ENCODE measurements at places on chromosomes 5 and 9.
A peak's percentile ranks its signal among the peaks of the same experiment; 100 is the strongest.

GRCh38 chr5:158658446-158659230 is 441.1 kb downstream of the EBF1 start:
- DNase-seq: no peak

GRCh38 chr5:81401266-81401665 is 7.3 kb upstream of the ACOT12 start:
- no peak for DNase-seq

DNA sequence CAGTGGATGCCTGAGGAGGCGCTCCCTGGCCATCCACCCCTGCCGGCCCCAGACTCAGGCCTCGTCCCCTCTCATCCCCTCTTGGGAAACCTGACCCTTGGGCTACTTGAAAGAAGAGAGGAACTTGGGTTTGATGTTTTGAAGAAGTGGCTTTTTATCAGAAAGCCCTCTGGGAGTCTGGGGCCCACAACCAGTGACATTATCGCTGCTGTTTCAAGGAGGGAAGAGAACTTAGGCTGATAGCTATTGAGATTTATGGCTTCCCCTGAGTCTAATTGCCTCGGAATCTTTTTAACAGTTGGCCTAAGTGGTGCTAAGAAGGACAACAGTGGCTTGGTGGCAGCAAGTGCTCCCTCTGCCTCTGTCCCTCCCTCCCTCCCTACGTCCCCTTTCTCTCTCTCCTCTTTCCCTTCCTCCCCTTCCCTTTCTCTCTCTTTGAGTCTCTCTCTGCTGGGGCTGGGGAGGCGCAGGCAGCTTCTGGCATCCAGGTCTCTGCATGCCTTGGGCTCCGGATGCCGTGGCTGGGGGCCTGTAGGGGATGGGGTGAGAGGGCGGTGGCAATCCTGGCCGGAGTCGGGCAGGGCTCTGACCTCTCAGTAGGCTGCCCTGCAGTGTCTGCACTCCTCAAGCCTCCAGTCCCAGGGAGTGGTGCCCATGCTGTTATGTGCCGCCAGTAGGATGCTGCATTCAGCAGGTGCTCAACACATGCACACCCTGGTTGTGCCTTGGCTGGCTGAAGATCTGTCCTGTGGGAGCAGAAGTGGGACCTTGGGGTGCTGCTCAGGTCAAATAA is 49.6 kb upstream of the RXRA start:
- no peak for DNase-seq

- no peak for DNase-seq
These were observed 4.1 kb upstream of the TLE4 start for GRCh38 chr9:79567671-79568098.

- no peak for DNase-seq
These were observed 118.8 kb downstream of the MTX3 start for GRCh38 chr5:79872291-79872690.

- no peak for DNase-seq
These were observed 17.4 kb downstream of the TMOD1 start for GRCh38 chr9:97518909-97519307.

- no peak for DNase-seq
These were observed 16.7 kb downstream of the GOLGA2 start for GRCh38 chr9:128259156-128259555.

GRCh38 chr9:131125288-131126058 is at the start of gene NUP214:
Gene NUP214, plus strand, starts transcription at chr9:131125586. Its CDS starts 119 bp downstream, at chr9:131125705.
- DNase-seq: peak; percentile 100

DNA sequence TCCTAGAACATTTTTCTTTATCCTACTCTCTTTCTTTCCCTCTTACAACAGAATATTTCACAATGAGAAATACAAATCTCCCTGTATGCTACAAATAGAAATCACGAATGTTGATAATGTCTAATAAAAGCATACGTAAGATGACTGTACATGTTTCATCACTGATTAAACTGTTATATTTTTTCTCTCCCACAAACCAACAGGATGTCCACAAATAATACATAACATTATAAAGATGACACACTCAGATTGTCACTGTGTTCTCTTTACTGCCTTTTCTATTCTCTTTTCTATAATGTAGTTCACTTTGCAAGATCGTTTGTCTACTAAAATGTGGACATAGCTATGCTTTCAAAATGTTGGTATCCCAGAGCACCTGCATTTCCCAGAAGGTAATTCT is 90.7 kb upstream of the PARP8 start:
- DNase-seq: no peak

GRCh38 chr5:55347786-55348185 is 40.0 kb downstream of the MTREX start:
- DNase-seq: no peak

GRCh38 chr9:15622318-15622971 is 69.6 kb downstream of the CCDC171 start:
- DNase-seq: no peak

DNA sequence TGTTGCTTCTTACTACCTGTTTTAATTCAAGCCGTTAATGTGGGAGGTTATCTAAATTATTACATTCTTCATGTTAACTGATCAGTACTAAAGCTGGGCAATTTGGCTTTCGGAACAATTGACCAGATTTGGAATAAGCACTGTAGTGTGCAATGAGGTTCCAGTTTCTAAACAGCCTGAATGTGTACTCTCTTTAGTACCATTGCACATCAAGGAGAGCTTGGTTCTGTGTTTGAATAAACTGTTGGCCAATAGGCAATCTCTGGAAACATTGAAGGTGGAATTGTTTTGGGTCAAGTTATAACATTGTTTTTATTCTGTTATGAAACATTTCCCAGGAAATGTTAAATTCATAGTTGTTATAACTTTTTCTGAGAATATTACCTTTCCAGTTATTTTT is 105.2 kb downstream of the PBX3 start:
- DNase-seq: no peak

DNA sequence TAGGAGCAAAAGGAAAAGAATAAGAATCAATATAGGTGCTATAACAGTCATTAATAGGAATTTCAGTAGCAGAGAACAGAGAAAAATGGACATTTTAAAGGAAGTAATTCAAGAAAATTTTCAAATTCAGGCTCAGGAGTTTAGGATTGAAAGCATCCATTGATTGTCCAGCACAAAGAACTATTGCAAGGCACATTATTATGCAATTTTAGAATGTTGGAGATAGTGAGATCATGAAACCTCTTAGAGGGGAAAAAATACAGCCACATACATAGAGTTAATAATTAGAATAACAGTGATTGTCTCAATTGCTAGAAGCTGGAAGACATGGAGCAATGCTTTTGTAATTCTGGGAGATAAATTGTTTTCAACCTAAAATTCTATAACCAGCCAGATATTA is 31.5 kb downstream of the CNTLN start:
- no peak for DNase-seq

- DNase-seq: no peak
These were observed 12.5 kb upstream of the SMIM23 start for GRCh38 chr5:171773106-171773505.

GRCh38 chr5:54832858-54833257 is 152.5 kb downstream of the ESM1 start:
- DNase-seq: no peak

DNA sequence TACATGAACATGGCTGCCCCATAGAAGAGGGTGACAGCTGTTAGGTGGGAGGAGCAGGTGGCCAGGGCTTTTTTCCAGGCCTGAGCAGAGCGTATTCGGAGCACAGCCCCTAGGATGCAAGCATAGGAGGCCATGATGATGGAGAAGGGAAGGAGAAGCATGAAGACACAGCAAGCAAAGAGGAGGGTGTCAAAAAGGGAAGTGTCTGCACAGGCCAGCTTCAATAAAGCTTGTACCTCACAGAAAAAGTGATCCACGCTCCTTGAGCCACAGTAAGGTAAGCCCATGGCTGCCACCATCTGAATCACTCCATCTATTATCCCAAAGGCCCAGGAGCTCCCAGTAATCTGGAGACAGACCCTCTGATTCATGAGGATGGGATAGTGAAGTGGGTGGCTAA is 6.4 kb downstream of the OR2V1 start:
- DNase-seq: no peak

GRCh38 chr5:126836778-126837177 is 59.8 kb downstream of the LMNB1 start:
- DNase-seq: no peak

DNA sequence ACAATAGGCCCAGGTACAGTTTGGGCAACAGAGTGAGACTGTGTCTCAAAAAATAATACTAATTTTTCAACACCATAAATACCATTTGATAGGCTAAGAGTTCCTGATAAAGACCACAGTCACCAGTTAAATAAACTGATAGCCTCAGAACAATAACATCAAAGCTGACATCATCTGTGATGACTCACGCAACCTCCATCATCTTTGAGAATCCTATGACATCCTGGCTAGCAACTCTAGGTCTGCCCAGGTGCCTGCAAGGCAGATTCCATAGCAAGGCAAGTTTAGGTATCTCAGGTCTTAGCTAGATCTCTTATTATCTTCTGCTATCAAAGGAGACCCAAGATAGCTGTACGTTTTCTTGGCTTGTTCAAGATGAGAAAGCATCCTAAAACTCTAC is 30.5 kb upstream of the UBAP2 start:
- DNase-seq: no peak

DNA sequence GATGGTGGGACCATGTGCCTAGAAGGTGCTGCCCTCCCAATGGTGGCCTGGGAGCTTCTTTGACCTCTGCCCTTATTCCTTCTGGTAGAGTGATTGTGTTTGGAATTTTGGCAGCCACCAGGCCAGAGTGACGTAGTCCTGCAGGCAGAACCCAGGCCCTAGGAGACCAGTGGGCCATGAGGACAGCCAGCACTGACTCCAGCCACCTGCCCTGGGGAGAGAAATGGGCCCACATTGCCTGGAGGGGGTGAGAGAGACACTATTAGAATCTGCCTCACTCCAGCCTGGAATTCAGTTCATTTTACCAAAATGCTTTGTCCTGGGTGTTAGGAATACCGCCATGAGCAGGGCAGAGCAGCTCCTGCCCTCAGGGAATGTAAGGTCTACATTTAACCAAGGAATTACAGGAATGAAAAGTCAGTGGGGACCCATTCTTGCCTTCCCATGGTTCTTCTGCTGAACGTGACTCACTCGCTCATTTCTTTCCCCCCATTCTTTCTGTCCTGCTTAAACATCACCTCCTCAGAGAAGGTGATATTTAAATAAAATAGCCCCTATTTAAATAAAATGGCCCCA is 5.5 kb upstream of the COL27A1 start:
- no peak for DNase-seq

DNA sequence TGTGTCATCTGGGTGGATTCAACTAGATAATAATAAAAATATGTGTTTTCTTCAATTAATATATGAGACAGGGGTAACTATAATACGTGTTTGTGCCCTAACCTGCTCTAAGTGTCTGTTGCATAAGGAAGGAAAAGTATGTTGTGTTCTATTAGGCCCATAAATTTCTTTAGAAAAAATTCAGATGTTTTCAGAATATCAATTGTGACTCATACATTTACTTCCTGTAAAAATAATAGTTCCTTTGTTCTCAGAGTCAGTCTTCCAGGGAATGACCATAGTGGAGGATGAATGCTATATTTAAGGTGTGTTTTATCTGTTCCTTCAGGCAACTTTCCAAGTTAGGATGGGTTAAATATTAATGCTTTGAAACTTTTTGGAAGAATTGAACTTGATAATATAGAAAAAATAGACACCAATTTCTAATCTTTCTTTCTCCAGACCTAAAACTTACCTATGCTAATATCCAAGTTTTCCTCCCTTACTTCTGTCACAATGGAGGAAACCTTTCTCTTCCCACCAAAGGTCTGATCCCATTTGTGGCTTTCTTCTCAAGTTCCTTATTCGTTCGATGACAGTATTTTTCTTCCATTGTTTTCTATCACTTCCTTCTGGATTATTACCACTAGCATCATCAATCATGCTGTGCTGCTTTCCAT is 49.9 kb downstream of the ISL1 start:
- DNase-seq: no peak

DNA sequence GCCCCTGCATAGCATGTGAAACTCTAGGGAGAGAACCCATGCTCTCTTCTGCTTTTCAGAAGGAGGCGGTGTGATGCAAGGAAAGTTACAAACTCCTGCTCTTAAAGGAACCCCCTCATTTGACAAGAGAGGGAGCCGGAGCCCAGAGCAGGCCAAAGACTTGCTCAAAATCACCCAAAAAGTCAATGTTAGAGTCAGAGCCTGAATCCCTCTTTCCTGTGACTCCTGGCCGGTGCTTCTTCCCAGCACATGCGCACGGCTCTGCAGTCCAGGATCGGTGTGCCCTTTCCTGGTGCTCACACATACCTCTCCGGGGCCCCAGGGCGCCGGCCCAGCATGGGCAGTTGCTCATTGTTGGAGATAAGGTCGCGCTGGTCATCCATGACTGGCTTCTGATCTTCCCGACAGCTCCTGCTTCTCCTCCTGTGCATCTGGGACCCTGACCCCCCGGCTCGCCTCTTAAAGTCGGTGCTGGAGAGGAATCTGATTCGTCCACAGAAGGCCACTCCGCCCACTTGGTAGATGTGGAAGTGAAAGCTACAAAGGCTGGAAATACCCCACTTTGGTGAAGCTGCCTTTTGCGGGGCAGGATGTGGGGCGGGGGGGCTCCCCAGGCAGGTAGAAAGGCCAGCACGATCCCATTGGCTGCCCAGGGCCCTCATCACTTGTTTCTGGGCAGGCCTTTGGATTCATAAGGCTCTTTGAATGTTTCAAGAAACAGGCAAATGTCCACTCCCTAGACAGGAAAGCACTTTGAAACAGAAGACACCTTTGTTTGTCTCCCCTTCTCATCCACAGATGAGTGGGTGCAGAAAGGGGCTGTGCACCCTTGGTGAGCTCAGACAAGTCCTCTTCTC is at the start of gene CD74:
Gene CD74, minus strand, starts transcription at position 592 of the 857 bp plus-strand sequence. Its CDS starts 161 bp downstream, at position 431.
- DNase-seq: peak; percentile 85

GRCh38 chr5:143165049-143165880 is 238.2 kb downstream of the NR3C1 start:
- DNase-seq: no peak

DNA sequence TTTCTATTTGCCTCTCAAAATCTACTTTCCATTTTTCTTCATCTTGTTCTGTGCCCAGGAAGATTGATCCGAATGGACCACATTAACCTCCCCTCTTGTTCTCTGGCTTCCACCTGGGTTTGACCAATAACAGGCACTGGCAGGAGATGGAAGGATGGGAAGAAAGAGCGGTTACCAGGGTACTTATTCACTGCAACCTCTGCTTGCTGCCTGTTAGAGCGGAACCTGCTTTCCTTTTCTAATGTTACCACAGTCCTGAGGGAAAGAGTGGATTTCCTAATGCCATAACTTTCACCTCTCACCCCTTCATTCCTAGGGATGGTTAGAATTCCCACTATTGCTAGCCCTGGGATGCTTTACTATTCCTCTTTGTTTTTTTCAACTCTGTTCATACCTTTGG is 262.1 kb downstream of the RFX3 start:
- DNase-seq: no peak

GRCh38 chr5:86885489-86886230 is 267.9 kb downstream of the COX7C start:
- DNase-seq: no peak

- DNase-seq: no peak
These were observed 689.4 kb upstream of the WWC1 start for GRCh38 chr5:167602067-167602466.

- no peak for DNase-seq
These were observed 84.5 kb downstream of the NRG2 start for GRCh38 chr5:139958432-139959148.
